ENCODE measurements at places on chromosomes 2 and 18.

GRCh38 chr2:162487816-162488215 lies 143.9 kb downstream of the GCA start:
- no peak for DNase-seq

GRCh38 chr2:189252991-189253675 lies 73.6 kb upstream of the COL5A2 start:
- no peak for DNase-seq

- DNase-seq: no peak
Measured at GRCh38 chr2:30321466-30321865, 90.1 kb downstream of the LBH start.

GRCh38 chr2:226487573-226487972 lies 312.0 kb downstream of the IRS1 start:
- DNase-seq: no peak

DNA sequence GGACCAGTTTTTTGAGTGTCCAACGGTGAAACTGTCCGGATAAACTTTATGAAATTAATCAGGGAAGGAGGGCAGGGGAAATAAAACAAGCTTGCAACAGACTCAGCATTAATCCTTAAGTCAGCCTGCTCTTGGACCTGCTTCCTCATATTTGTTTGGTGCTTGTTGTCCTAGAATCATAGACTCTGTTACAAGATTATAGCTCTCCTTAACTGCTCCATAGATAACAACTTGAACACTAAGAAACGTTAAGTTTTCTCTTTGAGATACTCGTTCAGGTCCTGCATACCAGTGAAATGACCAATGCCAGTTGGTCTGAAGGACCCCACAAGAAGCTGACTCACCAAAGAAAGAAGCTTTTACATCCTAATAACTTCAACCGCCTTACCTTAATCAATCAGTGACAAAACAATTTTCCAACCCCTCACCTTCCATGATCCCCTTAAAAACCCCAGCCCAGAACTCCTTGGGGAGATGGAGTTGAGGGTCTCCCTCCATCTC lies 493.2 kb downstream of the PID1 start:
- no peak for DNase-seq

GRCh38 chr18:79697976-79698375 lies 18.4 kb downstream of the CTDP1 start:
- no peak for DNase-seq

DNA sequence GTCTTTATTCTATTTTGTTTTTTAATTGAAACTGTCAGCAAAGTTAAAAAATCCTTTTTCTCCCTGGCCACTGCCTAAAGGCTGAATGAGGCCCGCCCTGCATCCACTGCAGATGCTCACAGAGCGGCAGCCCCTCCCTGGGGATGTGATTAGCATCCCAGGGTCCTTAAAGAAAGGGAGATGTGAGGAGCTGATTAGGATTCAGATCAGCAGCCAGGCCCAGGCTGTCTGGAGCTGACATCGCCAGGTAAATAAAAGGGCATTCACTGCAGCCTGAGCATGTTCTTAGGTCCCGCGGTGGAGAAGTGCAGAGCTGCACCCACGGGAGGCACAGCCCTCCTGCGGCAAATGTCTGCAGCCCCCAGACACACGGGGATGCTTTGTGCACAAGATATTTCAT lies 83.8 kb downstream of the LONRF2 start:
- no peak for DNase-seq

DNA sequence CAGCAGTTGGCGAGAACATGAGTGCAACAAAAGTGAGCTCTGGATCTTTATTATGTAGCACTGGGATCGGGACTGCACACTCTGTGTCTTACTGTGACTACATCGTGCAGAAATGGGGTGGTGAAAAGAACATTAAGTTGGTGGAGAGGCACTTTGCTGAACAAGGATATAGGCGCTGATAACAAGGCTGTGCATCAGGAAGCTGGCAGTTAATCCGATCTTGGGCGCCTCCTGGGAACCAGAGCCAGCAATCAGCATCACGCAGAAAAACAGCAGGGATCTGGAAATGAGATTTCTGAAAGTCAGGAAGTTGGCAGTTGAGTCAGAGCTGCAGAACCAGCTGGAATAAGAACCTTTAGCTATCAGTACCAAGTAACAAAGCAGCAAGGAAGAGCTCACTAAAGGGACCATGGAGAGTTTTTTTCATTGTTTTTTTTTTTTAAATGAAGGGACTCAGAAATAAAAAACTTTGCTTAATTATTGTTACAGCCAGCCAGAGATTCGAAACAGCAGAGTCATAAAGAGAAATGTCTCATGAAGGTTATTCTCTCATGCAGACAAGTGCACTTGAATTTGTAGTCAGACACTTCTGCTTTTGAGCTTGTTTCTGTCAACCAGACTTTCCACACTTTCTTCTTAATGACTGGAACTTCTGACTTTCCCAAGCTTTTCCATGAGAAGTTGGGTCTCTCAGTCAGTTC lies 22.8 kb upstream of the MYO3B start:
- no peak for DNase-seq

- no peak for DNase-seq
Measured at GRCh38 chr2:64036034-64036705, 16.9 kb upstream of the VPS54 start.

- no peak for DNase-seq
Measured at GRCh38 chr2:179612108-179612507, 249.3 kb downstream of the ZNF385B start.

DNA sequence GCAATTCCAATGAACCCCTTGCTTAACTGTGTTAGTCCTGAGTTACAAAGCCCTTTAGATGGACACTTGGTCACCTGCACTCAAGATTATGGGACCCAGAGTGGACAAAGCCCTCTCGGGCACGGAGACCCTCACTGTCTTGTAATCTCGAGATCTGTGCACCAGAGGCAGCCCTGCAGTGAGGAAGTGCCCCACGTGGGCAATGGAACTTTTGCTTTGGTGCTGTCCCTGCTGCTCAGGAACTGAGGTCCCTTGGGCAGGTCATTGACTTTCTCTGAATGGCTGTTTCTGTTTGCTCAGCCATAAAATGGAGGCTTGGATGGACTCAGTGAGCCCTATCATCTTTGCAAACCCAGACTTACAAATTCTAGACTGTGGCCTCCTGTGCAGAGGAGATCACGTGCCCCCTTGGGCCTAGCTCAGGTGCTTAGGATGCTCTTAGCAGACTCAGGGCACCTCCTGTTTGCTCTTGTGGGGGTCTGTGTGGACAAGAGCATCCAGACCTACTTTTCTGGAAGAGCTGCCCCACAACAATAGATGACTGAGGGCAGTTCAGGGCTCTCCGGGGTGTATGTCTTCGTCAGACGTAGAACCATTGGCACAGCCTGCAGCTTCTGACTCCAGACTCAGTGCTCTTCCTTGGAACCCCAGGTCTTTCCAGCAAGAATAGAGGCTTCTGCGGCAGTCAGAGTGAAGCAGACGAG lies 94.5 kb upstream of the HS6ST1 start:
- DNase-seq: no peak

- DNase-seq: no peak
Measured at GRCh38 chr2:176582990-176583481, 313.8 kb downstream of the MTX2 start.

DNA sequence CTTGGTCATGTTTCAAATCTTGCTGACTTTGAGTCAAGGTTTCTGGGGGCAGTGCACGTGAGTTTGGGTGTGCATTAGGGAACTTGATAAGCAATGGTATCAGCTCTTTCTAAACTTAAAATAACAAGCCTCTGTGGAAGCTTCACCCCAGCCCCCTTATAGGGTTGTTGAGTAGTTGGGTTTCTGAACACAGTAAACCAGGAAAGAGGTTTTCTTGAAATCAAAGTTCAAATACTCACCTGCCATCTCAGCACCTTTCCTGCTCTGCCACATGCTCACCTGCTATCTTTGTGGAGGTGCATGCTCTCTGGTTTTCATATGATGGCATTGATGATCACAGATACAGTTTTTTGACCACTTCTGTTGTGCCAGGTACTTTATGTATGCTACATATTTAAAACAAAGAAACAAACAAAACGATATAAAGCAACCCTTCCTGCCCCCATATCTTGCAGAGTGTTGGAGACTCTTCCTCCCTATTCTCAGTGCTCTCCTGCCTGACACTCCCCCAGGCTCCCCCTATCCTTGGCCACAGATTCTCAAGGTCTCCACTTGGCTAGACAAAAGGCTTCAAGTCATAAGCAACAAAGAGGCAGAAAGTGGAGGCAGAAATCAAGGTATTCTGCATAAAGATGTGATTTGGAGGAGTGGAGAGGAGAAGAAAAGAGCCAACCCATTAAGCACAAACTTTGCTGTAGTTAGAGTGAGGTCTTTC lies 360.6 kb downstream of the CYRIA start:
- no peak for DNase-seq

GRCh38 chr2:23587341-23587880 lies 202.4 kb downstream of the KLHL29 start:
- DNase-seq: no peak

DNA sequence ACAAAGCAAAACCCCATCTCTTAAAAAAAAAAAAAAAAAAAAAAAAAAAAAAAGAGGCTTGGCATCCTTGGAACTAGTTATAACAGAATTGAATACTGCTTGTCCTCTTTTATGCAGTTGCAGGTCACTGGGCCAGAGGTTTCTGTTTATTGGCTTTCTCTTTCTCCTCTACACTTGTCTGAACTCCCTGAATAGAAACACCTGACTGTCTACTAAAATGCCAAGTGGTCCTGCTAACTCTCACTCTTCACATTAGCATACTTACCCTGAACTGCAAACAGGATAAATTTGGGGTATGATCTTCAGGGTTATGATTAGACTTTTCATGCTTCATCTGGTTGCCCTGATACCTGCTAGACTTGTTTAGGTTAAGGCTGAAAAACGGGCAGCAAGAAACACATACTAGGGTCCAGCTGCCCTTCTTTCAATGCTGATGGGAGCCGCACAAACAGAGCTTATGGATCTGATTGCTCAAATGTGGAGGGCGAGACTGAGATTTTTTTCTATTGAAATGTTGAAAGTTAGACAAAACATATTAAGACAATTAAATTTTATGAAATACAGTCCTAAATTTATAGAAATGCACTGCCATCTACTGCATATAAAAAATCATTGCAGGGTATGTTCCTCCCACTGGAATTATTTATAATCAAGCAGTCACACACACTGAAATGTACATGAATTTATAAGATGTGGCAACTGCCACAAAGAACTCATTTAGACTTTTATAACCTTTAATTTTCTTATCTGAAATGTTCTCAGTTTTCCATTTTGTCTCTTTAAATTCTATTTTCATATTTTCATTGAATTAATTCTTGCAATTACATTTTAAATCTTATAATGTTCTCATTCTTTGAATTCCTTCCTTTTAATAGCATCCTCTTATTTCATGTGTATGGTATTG lies 40.8 kb downstream of the GTF3C3 start:
- DNase-seq: no peak

DNA sequence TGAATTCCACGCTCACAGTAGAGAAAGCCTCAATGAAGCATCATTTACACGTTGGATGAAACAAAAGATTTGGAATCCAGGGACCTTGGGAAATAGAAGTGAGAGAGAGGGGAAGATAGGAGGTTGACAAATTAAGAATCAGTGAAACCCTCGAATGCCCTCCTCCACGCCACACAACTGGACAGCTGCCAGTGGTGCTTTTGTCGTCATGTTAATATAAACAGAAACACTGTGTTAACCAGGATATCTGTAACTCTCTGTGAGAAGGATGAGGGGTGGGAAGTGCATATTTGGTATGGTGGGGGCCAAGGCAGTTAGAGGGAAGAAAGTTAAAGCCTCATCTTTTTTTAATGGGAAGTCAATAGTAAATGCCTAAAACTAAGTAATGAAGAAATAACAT lies 108.7 kb downstream of the GFPT1 start:
- no peak for DNase-seq

GRCh38 chr18:45110577-45111501 lies 430.2 kb downstream of the SETBP1 start:
- no peak for DNase-seq

DNA sequence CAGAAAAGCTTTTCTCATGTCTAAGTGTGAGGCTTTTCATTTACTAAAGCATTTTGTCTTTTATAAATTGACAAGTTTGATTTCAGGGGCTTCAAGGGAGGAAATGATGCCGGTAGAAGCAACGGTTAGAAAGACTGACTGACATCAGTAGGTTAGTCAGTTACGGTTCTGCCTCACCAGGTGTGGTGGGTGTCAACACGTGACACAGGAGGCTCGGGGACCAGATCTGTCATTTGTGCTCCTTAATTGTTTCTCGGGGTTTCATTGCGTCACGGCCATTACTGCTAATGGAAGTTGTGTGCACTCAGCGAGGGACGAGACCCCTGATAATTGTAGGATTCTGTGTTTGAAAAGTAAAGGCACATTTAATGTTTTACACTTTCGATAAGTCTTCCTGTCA lies 18.9 kb upstream of the PTPRM start:
- no peak for DNase-seq

GRCh38 chr18:27094621-27095020 lies 90.5 kb downstream of the CHST9 start:
- DNase-seq: no peak

DNA sequence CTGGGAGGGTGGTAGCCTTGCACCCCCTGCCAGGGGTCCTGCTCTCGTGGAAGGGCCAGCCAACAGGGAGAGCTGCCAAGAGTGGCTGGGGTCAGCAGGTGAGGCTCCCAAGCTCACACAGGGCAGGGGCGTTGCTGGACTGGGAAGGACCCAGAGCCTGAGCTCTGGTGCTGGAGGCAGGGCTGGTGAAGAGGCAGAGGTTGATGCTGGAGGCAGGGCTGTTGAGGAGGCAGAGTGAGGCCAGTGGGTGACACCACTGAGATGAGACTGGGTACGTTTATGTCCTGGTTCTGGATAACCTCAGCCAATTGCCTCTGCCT lies 7.0 kb downstream of the ADRA2B start:
- no peak for DNase-seq

DNA sequence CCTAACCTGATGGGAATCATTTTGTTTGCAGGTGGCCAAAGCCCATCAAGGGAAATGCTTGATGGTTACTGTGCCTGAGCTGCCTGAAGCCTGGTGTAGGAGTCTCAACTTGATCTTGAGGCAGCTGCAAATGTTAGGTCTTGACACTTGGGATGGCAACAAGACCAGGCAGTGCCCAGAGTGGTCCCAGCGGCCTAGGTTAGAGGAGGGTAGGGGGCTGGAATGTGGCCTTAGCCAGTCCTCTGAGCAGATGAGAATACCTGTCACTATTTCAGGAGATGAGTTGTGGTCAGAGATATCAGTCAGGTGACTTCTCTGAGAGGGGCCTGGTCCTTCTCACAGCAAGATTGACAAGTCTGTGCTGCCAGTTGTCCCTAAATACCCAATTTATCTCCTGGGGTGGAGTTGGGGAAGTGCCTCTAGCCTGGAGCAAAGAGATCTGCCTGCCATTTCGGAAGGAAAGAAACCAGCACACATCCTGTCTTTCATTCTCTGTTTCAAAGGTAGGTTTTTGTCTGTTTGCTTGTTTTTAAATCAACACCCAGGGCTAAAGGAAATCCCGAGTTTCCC lies 13.4 kb downstream of the SPTBN1 start:
- DNase-seq: no peak
